Right renal cortex interstitium (tissue), 3 donors: ENCODE measurements at places on chromosomes 11 and 22.

- DNase-seq: no peak
Measured at GRCh38 chr11:30002157-30002785, 14.6 kb downstream of the KCNA4 start.

DNA sequence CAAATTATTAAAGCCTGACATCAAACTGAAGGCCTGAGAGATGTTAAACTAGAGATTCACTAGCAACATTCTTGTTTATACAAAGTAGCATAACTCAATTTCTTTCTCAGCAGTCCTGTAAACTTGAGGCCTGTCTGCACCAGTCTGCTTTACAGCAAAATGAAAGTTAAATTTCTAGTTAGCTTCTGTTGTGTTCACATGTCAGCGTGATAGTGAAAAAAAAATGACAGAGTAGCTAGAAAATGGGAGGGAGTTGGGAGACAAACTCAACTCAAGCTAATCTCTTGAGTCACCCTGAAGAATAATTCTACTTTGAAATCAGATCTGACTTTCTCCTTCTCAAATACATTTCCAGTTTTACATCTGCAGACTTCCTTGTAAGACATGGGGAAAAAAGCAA, 6.5 kb downstream of the RBFOX2 start:
- DNase-seq: no peak

DNA sequence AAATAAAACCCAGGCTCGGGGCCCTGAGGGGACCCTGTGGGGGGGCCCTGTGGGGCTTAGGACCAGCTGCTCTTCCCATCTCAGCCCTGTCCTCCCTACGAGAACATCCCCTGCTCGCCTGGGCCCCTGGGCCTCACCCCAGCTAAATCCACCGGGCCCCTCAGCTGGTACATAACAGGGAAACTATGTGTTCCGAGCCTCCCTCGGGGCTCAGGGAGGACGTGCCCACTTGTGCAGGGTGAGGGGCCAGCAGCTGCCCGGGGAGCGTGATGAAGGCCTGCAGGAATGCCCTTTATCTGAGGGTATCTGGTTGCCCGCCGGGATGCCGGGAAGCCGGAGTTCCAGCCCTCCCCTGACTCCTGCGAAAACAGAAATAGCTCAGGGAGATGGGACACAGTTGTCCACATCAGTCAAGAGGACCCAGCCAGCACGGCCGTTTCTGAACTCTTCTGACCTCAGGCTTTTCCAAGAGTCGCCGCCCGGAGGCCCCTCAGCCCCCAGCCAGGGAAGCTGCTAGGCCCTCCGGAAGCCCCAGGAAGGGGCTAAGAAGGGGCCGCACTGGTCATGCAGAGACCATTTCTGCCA, 20.6 kb downstream of the MRPL23 start:
- no peak for DNase-seq

GRCh38 chr11:128210148-128210940, 377.0 kb downstream of the ETS1 start:
- DNase-seq: no peak

DNA sequence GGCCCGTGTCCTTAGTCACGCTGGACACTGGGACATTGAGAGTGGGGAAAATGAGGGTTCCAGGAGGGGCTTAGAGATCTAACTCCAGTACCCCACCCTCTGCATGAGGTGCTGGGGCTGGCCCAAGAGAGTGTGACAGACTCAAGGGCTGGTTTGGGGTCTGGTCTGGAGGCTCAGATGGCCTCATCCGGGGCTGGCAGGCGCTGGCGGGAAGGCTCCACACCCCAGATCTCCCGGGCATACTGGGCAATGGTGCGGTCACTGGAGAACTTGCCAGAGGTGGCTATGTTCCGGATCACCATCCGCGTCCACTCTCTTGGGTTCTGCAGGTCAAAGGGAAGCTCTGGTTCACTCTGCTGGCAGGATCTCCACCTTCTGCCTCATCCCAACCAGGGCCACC, 2.5 kb upstream of the RASGRP2 start:
- no peak for DNase-seq

DNA sequence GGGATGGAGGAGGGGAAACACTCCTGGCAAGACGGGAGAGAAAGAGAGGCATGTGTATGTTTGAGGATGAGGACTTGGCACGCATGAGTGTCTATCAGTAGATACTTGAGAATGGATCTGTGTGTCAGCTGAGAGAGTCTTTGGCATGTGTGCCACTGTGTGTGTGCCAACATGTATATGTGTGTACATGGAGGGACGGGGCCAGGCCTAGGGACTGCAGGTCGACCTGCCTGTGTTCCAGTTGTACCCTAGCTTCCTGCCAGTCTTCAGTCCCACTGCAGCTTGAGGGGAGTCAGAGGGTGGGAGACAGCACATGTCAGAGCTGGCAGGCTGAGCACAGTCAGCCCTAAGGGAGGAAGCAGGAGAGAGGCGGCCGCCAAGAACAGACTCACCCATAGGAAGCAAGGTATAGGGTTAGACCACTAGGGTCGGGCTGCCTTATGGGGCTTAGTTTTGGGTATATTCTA, 5.6 kb downstream of the CLCF1 start:
- DNase-seq: no peak
